ENCODE measurements at places on chromosomes 12 and 14. TPM values are rescaled to one million over a fixed set of nuclear protein-coding genes. Genes with fewer than 3 reads are reported as not detected.

Gene LRRK2
- total RNA-seq, result 1.3 TPM

Gene BEST3
- not detected for total RNA-seq

GRCh38 chr12:61251076-61251475, 1009.1 kb upstream of the USP15 start:
- DNase-seq, result no peak

- no peak for DNase-seq
These were observed 5.5 kb downstream of the ACTN1 start for GRCh38 chr14:68973639-68974038.

DNA sequence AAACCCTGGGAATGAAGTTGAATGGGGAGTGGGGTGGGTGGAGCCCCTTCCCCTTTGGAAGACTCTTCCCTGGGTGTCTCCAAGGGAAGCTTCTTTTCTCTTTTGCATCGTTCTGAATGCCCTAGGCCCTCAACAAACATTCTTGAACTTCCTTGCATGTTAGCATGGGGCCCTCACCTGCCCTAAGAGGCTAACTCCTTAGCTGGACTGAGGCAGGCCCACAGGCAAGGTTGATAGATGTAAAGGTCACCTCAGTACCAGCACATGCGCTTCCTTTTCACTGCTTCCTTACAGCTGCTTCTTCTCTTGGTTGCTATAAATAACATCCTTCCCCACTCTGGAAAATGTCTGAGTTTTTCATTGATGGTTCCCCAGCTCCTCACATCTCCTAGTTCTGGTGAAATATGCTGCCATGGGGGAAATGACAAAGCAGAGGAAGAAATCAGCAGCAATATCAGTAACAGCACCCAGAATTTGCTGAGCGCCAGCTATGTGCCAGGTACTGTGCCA, 160.6 kb upstream of the FRMD6 start:
- no peak for DNase-seq

Gene RIC8B
- total RNA-seq, result 15.1 TPM

DNA sequence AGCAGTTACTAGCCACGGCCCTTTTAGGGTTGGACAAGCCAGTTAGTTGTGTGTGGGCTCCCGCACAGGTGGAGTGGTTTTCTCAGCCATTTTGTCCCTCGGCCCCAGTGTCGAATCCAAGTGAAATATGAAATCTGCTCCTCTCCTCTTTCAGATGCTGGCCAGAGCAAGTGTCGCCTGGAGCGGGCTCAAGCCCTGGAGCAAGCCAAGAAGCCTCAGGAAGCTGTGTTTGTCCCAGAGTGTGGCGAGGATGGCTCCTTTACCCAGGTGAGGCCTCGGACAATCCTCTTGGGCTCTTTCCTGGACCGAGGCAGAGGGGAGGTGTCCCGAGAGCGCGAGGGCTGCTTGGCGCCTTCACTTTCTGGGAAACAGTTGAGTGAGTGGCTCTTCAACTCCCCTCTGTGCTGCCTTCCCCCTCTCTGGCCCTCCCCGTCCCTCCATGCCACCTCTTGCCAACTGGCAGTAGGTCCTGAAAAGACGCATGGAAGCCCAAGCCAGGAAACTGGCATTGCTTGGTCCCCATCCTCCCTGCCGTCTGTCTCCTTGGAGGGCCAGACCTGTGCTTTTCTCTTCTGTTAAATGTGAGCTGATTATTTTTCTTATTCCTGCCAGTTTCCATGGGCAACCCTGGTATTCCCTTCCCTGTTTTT, 74.2 kb downstream of the SMOC1 start:
- no peak for DNase-seq

DNA sequence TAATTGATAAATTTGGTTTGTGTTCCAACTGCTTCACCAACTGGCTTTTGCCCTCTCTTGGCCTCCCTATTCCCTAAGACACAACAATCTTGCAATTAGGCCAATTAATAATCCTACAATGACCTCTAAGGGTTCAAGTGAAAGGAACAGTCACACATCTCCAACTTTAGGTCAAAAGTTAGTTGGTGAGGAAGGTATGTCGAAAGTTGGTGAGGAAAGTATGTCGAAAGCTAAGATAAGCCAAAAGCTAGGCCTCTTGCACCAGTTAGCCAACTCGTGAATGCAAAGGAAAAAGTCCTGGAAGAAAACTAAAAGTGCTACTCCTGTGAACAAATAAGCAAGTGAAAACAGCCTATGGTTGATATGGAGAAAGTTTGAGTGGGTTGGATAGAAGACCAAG, 32.6 kb downstream of the EGLN3 start:
- no peak for DNase-seq

- DNase-seq, result no peak
These were observed 14.6 kb upstream of the FBXO34 start for GRCh38 chr14:55256586-55256985.

Gene TAS2R14
- total RNA-seq, result 6.9 TPM

Gene FAM222A
- total RNA-seq, result 0.43 TPM

DNA sequence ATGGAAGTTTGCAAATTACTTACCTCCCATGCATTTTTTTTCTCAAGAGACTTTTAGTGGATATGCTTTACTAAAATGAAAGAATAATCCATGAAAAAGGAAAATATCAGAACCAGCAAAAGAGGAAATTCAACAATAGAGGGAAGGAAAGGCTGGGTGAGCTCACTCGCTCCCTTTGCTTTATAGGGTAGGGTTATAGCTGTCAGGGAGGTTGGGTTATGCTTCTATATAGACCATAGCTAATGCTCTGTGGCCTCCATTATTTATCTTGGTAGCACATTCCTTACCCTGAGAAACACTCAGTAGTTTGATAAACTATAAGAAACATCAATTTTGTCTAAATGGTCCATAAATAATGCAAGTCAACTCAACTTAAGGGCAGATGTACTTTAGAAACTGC, 215.9 kb upstream of the FAR2 start:
- DNase-seq, result no peak

Gene FOXN4
- total RNA-seq, result not detected

GRCh38 chr14:93333631-93334103, 831 bp upstream of the BTBD7 start:
- no peak for DNase-seq
